Type B pancreatic cell (in vitro differentiated cells): ENCODE measurements at places on chromosomes 3 and 15.
A peak's percentile ranks its signal among the peaks of the same experiment; 100 is the strongest.

- DNase-seq, result no peak
Measured at GRCh38 chr3:155730843-155731242, 14.0 kb downstream of the PLCH1 start.

DNA sequence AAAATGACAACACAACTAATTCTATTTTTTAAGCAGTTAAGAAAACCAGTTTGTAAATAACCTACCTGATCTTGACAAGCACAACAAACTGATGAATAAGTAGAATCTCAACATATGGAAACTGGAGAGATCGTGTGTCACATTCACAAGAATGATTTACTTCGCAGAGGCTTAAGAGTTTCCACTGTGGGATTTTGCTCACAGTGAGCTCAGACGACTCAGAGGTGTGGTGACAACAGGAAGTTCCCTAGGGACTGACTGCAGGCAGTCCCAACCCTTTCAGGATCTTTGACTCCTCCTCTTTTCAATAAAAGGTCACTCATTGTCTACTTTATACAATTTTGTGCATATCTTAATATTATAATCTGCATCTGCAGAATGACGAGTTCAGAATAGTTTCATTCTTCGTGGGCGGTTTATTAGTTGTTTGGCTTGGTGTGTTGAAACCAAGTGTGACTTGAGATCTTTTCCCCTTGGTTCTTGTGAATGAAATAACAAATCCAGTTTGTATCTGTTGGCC lies at the start of gene LIPH:
Gene LIPH (minus strand): TSS at position 231 of the 520 bp plus-strand sequence. CDS start 117 bp downstream, at position 114.
- DNase-seq, result no peak

DNA sequence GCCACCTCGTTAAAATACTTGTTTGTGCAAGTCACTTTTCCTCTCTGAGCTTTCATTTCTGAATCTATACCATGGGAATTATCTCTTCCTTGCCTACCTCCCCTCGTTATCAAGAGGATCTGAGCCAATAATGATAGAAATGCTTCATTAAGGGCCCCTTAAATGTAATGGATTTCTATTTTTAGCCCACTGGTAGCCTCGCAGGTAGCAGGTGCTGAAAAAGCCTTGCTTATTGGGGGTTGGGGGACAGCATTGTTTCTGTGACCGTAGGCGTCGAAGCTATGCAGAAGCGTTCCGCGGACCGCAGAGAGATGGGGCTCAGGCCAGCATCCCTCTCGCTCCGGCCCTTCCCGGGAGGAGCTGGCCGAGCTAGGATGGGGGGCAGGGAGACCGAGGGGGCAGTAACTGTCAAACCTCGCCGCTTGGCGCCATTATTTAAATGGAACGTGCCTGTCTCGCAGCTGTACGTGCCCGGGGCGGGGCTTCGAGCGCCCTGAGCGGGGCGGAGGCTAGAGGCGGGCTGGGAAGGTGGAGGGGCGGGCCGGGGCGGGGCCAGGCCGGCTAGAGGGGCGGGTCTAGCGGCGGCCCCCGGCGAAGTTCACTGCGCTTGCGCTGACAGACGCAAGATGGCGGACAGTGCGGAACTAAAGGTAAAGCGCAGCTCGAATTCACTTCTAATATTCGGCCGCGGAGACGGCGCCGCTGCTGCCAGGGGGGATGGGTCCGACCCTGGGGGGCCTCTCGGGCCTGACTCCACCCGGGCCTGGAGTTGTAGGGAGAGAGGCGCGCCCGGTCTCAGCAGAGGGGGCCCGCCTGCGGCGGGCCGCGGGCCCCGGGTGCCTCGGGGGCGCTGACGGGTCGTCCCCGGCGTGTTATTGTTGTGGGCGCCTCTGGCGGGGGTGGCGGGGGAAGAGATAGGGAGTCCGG lies at the start of gene PIAS1:
Gene PIAS1 (plus strand): TSS at position 615 of the 927 bp plus-strand sequence. CDS start 12 bp downstream, at position 627.
- DNase-seq, result peak; percentile 94

GRCh38 chr3:172538368-172539151 lies 15.3 kb upstream of the TNFSF10 start:
- DNase-seq, result no peak

GRCh38 chr3:149860881-149861280 lies 47.9 kb downstream of the RNF13 start:
- DNase-seq, result no peak

GRCh38 chr3:63042833-63043232 lies 167.6 kb upstream of the CADPS start:
- DNase-seq, result no peak

- DNase-seq, result no peak
Measured at GRCh38 chr3:43769885-43770425, 79.2 kb downstream of the ABHD5 start.

DNA sequence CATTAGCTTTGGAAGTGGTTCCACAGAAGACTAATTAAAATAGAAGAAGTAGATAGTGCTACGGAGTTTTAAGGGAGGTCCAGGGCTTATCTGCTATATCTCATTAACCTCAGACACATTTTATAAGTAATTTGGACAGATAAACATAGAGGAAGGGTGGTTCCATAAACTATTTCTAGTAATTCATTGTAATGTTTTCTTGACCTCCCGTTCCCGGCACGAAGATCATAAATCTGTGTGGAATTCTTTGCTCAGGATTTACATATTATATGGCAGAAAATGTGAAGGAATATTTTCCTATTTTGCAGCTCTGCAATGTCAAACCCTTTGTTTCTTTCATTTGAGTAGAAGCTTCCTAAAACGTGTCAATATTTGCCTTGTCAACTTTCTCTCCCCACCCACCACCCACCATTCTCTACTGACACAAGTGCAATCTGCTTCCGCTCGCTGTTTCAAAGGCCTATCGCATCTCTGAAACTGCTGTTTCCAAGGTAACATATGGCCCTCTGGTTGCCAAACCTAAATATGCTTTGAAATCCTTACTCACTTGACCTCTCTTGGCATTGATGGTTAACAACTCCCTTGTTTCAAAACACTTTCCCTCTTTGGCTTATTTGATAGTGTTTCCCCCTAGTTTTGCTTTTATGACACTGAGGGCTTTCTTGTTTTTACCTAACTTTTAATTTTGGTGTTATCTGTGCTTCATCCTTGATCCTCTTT lies 21.4 kb upstream of the PLSCR5 start:
- no peak for DNase-seq

GRCh38 chr15:51348688-51349087 lies 7.2 kb downstream of the GLDN start:
- no peak for DNase-seq

GRCh38 chr15:42727750-42728381 lies 9.1 kb downstream of the CDAN1 start:
- peak; percentile 61 for DNase-seq
